Stimulated activated CD8-positive, alpha-beta memory T cell treated with anti-CD3 and anti-CD28 coated beads, Interleukin-7, amount 100 ng/mL, for 1 hour (primary cell): ENCODE measurements at places on chromosomes 4 and X.

GRCh38 chrX:57667010-57667409 is 13.1 kb downstream of the NLRP2B start:
- DNase-seq: no peak

- DNase-seq: no peak
These were observed 23.9 kb downstream of the CXXC4 start for GRCh38 chr4:104470770-104471169.

- DNase-seq: no peak
These were observed 140.3 kb downstream of the SH3KBP1 start for GRCh38 chrX:19746919-19747651.

GRCh38 chr4:179626687-179627086 is 2184.4 kb upstream of the AGA start:
- no peak for DNase-seq

DNA sequence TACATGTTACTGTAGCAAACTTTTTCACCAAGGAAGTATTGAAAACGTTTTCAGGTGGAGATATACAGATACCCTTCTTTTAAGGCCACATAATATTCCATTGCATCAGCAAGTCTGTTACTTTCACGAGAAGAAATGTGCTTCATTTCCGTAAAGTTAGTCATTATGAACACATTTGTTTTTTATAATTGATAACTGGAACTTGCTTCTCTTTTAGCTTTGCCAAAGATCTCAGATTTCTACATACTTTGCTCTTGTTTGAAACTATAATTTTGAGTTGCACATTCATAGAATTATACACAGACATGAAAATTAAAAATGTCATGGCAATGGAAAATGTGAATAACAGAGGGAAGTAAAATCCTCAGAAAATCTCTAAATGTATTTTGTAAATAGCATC is 128.7 kb upstream of the GIMD1 start:
- no peak for DNase-seq

DNA sequence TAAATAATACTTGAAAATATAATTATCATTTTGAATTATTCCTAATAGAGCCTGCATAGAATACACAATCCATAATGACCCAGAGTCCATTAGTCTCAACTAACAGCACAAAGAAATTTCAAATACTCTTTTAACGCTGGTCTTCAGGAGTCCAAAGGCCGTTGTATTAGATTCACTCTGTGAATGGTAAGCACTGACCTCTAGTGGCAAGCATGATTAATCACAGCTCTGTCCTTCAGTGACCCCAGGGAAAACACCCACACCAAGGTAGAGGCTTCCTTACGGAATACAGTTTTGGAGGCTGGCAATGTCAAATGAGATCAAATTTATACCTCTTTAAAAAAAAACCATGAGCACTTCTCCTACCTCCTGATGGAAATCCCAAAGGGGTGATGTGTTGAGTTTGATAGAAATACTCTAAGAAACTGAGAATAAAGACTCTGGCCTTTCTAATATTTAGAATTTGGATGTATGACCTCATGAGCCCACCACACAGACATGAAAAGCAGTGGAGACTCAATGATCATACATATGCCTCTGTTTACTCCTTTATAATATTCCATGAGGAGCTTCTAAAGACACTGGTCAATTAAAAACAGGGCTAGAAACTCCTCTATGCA is 147.2 kb upstream of the DKK2 start:
- no peak for DNase-seq

- no peak for DNase-seq
These were observed 52.6 kb downstream of the SULT1B1 start for GRCh38 chr4:69707807-69708206.

DNA sequence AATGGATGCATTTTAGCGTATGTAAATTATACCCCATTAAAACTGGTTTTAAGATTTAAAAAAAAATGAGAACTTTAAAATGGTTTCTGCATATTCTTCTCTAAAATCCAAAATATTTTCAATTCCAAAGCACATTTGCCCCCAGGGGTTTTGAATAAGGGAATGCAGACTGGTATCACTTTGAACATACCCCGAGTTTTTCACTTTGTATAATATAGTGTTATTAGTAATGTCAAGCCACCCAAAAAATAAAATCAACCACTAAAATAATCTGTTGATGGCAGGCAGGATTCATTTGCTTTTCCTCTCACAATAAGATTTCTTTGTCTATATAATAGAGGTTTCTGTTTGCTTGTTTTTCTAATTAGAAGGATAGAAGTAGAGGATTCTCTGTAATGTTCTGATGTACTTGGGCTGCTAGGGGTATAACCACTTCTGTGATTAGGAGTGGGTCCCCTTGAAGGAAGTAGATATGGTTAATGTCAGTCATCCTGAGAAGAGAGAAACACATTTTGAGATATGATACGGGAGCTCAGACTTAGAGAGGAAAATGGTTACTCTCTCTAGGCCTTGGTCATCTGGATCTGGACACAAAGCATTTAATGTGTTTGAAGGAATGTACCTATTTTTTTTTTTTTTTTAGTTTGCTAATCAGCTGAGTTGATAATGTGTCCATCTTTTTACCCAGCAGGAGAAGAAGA is 9.3 kb upstream of the LIN54 start:
- DNase-seq: no peak

DNA sequence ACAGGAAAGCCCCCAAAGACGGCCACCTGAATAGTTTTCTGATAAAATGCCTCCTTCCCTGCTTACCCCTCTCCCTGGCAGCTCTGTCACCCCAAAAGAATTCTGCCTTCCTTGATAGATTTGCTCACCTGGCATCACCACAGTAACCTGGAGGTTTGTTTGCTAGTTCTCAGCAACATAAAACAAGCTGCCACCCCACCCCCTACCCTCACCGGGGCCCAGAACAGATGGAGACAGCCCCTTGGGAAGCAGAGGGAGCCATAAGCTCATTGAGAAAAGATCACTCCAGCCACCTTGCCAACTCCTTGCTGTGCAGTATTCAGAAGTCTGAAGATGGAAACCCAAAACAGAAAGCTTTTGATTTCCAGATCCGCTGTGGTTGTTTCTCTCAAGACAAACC is 108.6 kb downstream of the DHX15 start:
- no peak for DNase-seq

GRCh38 chr4:118954246-118954645 is 65.6 kb downstream of the SYNPO2 start:
- no peak for DNase-seq

DNA sequence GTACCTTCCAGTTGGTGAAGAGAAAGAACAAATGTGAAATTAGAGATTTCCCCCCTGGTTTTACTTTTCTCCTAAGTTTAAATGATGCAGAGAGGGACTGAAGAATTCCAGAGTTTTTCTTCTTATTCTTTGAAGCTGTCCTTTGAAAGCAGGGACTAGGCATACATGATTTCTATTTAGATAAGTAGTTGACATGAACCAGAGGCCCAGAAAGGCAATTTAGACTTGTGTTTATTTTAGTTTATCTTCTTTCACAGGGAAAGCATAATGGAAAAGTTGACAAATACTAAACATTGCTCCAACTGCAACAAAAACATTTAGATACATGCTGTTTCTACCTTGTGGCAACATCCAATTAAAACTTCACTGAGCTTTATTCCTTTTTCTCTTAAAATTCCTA is 32.0 kb downstream of the PTPN13 start:
- no peak for DNase-seq
